Activated CD8-positive, alpha-beta memory T cell treated with anti-CD3 and anti-CD28 coated beads for 4 hours (primary cell): ENCODE measurements at places on chromosomes 12 and 14.
A peak's percentile ranks its signal among the peaks of the same experiment; 100 is the strongest.

- no peak for DNase-seq
Measured at GRCh38 chr12:84756961-84757360, 155.6 kb downstream of the SLC6A15 start.

DNA sequence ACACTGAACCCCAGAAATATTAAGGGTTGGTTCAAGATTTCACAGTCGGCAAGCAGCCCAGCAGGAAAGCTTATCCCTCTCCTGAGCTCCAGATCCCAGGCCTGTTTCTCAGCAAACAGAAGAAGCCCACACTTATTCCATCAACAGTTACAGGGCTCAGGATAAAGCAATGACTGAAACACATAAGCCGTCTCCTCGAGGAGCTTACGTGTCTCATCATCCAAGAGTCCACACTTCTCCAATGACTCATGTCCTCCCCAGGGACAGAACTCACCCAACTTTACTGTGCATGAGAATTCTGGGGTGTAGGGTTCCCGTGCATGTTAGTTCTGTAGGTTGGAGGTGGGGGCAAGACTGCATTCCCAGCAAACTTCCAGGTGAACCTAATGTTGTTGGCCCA, 31.2 kb downstream of the GSC start:
- DNase-seq = no peak

GRCh38 chr12:75476071-75476470, 4.5 kb upstream of the GLIPR1 start:
- DNase-seq = no peak

DNA sequence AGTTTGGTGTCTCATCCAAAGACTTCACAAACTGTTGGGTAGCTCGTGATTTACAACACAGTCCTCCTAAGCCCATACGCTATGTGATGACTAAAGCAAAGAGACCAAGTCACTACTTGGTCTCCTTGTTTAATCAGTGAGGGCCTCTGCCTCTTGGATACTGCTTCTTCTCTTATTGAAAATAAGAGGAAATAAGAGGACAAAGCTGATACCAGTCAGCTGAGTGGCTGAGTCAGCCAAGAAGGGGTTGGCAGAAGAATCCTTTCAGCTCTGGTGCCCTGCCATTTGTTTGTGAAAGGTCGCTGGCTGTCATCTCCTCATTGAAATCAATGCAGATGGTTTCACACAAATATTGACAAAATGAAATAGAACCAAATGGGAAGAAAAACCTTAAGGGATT, 67.5 kb upstream of the SLC35F4 start:
- DNase-seq = no peak

DNA sequence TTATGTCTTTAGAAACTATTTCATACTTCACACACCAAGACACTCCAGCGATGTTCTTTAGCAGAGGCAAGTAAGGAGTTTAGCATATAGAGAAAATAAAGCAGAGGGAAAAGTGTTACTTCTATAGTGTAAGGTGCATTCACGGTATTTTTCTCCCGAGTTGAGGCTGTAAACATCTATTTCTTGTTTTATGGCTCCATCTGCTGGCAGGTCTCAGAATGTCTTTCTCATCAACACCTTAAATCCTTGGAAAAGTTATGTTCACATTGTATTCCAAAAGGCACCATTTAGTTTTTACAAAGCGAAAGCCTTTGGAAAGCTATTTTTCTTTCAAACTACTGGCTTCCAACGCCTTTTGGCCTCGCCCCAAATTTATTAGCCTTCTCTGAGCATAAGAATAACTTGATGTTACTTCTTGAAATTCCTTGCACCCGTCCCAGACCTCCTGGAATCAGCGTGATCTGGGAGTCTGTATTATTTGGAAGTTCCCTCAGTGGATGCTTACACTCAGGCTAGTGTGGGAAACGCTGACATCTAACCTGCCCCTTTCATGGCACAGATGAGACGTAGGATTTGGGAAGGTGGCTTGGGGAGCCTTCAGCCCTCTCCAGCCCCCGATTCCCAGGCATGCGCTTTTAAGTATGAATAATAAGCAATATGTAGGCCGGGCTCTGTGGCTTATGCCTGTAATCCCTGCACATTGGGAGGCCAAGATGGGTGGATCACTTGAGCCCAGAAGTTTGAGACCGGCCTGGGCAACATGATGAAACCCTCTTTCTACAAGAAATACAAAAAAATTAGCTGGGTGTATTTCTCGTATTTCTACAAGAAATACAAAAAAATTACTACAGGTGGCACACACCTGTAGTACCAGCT, 1.9 kb upstream of the PIWIL1 start:
- DNase-seq = no peak

DNA sequence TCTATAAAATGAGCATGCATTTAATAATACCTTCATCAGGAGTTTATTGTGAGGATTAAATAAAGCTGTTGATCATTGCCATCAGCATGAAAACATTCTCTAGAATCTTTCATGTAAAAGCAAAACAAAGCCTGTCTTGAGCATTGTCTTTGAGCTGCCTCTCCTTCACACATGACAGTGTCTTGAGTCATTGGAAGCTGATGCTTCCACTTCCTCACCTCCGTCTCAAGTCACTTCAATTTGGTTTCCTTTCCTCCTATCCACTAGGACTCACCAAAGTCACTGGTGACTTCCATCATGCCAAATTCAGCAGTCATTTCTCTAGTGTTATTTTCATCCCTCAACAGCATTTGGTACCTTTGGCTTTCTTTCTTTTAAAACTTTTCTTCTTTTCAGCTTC, 31.6 kb upstream of the MYBPC1 start:
- DNase-seq = no peak

DNA sequence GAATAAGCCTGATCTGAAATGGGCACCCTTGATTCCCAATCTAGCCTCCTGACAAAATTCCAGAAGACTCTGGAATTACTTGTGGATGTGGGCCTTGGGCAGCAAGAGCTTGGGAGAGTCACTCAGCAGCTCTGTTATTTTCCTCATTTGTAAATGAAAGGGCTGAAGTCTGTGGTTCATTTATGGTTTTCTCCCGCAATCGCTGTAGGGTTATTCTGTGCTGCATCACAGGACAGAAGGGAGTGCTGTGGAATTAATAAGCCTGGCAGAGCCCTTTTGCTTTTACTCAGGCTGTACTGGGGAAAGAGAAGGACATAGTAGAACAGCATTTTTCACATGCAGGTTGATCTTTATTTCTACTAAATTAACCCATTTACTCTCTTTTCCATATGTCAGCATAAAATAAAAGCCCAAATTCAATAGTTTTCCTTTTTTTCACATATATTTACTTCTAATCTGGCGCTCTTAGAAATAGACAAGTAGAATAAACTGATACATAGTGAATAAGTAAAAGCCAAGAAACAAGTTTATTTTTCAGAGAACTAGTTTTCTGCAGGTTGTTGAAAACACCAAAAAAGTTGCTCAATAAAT, 49.2 kb downstream of the DUSP16 start:
- DNase-seq = no peak

GRCh38 chr14:72664651-72665050, 229.2 kb downstream of the DPF3 start:
- DNase-seq = no peak

DNA sequence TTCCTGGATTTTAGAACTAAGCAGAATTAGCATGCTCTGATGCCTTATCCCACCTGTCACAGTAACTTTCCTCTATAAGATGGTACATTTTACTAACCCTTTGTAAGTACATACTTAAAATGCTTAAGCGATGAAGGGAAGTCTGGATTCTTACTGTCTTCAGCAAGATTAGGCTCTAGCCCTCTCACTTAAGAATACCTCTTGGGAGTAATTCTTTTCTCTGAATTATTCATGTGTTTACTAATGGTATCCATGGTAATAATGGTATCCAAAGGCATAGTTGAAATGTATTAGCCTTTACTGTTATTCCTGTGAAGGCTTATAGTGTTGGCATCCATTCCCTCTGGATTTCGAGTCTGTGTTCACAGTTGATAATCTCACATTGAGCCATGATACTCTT, 176.9 kb downstream of the MON2 start:
- no peak for DNase-seq

DNA sequence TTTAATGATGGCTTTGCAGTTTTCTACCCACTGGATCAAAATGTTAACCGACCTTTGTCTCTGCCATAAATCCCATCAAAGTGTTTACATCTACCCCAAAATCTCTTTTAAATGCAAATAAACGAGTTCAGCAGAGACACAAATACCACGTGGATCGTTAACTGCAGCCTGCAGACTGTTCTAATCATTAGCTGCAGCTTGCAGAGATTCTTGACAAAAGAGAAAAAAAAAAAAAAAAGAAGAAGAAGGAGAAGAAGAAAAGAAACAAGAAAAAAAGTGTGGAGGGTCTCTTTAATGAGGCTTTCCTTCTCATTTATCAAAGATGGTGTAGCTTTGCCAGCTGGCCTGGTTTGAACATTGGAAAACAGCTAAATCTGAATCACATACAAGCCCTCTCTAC, 275.7 kb downstream of the NEDD1 start:
- no peak for DNase-seq

DNA sequence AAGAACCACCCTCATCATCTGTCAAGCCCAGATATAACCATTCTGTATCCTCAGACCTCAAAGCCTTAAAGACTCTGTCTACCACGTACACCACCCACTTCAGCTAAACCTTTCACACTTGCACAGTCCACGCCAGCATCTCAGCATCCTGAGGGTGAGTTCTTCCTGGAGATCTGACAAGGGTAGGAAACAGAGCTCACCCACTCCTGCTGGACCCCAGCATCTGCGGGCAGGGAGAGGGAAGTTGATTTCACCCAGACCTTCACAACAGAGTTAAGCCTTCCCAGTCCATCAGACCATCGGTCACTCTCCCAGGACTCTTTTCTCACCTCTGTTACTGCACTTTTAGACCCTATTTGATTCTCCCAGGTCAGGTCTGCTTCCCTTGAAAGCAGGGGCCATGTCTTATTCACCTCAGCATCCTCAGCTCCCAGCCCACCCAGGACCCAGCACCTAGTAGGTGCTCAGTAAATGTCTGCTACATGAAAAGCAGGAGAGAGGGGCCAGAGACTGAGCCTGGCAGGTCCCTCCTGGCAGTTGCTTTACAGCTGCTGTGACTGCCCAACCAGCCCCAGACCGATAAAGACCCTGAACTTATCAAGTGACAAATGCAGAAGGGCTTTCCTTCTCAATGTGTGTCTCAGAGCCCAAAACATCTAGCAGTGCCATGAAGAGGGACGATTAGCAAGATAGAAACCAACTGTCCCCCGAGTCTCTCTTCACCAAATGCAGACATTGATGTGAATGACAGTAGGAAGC, 34.1 kb downstream of the ANO2 start:
- DNase-seq = no peak

GRCh38 chr12:48986720-48987291, 8.7 kb downstream of the WNT1 start:
- no peak for DNase-seq

DNA sequence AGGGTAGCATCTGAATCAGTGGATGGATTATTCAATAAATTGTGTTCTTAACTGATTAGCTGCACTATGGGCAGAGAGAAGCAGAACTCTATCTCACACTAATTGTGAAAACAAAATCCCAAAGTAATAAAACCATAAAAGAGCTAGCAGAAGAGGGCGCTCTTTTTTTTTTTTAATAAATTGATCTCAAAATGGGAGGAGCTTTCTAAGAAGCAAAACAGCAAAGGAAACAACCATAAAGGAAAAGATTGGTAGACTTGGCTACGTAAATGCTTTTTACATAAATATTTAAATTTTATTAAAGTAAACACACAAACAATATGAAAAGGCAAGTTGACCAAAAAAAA, 1.5 kb upstream of the TM7SF3 start:
- no peak for DNase-seq

GRCh38 chr14:49092345-49092744, 493.8 kb downstream of the RPS29 start:
- DNase-seq = no peak

- no peak for DNase-seq
Measured at GRCh38 chr12:57048423-57049118, 1.4 kb downstream of the MYO1A start.

GRCh38 chr12:100141666-100141997, 1.0 kb downstream of the BLTP3B start:
- peak; percentile 29 for DNase-seq

GRCh38 chr14:35963209-35963608, 137.1 kb downstream of the BRMS1L start:
- no peak for DNase-seq

GRCh38 chr14:23601845-23602180, 23.2 kb upstream of the JPH4 start:
- DNase-seq = no peak

- DNase-seq = no peak
Measured at GRCh38 chr12:97640826-97641225, 178.2 kb downstream of the RMST start.

DNA sequence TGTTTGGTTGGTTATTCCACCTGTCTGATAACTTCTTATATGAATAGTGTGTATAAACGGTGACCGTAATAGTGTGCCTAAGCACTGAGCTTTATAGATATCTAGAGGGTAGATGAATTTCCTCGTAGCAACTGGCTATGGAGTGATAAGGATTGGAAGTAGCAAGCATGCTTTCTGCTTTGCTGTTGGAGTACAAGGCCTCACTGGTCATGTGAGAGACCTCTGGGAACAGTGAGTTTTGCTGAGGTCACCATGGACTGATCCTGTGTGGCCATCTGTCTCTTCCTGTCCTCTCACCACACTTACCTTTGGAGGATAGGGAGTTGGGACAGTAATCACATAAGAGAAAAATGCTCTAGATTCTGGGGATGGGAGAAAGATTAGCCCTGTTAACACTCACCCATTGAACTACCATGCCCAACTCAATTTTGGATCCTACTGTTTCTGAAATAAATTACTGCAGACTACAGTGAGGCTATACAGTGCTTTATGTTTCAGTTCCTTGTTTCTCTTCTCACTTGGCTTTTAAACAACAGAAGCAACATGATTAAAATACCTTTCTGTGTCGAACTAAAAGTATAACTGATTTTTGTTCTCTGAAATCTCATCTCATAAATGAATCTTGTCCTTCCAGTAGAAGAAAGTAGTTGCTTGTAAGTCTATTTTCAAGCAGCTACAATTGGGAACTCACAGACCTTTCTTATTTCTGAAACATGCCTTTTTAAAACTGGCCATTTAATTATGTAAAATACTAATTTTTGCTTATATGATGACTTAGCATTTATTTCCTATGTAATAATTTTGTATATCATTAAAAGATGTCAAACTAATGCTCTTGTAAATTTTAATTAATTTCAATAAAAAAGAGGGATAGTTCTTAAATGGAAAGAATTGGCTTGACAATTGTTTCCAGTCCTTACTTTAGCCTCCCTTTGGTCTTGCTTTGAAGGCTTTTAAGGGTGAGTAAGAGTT, 8.3 kb downstream of the TMX1 start:
- DNase-seq = no peak

DNA sequence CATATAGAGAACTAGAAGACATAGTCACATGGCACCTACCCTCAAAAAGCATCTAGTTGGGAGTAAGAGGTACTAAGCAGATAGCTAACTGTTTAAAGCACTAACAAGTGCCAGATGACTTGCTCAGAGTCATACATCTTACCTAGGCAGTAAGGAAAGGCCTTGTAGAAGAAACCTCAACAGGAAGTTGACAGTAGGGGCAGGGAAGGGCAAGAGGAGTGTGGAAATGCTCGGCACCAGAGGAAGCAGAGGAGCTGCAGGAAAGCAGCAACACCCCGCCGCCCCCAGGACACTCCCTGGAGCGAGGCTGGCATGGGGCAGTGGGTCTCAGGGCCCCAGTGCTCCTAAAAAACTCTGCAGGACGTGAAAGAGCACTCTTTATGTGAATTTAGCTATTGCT, 92.9 kb downstream of the PPP2R5C start:
- DNase-seq = no peak

- no peak for DNase-seq
Measured at GRCh38 chr14:100603341-100604120, 16.3 kb upstream of the BEGAIN start.

GRCh38 chr14:85911044-85911443, 381.1 kb downstream of the FLRT2 start:
- no peak for DNase-seq
